ENCODE measurements at places on chromosomes 4 and X.
A peak's percentile ranks its signal among the peaks of the same experiment; 100 is the strongest.

DNA sequence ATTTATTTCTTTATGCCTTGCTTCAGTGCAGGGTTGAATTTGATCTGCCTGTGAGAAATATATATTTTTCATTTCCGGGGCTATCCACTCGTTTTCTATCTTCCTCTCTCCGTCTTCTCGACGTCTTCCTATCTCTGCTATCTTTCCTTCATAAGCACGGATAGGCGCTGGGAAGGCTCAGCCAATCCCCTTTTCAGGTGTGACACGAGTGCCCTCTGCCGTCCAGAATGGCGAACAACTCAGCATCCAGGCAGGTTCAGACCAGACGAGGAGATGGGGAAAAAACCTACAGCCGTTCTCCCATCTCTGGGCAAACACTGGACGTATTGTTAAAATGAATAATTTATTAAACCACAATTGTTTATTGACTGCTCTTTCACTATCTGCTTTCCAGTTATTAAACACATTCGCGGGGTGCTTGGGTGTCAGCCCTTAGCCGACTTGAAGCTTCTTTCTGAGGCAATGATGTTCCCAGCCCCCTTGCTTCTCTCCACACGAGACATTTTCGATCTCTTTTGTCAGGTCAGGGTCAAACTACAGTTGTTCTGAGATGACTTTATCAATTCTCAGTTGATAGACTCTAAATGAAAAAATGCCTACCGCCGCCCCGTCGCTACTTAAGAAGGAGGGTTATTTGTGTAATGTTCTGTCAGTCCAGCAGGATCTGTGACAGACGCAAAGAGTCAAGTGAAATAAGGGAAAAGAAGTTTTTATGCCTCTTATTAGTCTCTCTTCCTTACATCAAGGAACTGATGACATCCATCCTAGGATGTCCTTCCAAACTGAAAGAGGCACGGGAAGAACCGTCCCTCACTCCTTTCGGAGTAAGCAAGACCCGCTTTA, 96.3 kb upstream of the NOCT start:
- DNase-seq, result peak; percentile 31

GRCh38 chr4:80362578-80363181, 27.1 kb downstream of the CFAP299 start:
- no peak for DNase-seq

DNA sequence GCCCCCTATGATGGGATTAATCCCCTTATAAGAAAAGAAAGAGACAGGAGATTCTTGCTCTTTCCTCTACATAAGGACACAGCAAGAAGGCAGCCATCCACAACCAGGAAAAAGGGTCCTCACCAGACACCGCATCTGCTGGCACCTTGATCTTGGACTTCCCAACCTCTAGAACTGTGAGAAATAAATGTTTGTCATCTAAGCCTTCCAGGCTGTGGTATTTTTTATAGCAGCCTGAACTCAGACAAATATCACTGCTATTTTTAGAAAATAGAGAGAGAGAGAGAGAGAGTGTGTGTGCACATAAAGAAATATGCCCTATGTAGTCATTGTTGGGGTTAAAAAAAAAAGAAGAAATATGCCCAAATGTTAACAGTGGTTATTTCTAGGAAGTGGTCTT, 104.2 kb downstream of the PAPSS1 start:
- DNase-seq, result no peak

DNA sequence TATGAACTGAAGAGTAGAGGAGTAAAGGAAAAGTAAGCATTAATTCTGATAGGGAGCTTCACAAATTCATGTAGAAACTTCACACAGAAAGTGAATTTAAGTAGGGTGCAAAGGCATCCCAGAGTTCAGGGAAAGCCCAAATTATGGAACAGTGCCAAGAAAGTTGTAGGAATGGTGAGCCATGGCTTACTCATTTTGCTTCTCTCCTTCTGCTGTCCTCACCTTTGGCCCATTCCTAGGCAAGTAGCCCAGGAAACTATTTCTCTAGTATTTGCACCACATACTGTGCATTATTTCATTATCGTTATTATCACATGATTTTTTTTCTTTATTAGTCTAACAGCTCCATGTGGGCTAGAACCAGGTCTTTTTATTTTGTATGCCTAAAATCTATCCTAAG, 34.9 kb upstream of the IL1RAPL1 start:
- no peak for DNase-seq

- peak; percentile 53 for DNase-seq
Measured at GRCh38 chr4:57110640-57111511, 691 bp upstream of the IGFBP7 start.

- DNase-seq, result no peak
Measured at GRCh38 chrX:132648895-132649294, 160.1 kb upstream of the MBNL3 start.

DNA sequence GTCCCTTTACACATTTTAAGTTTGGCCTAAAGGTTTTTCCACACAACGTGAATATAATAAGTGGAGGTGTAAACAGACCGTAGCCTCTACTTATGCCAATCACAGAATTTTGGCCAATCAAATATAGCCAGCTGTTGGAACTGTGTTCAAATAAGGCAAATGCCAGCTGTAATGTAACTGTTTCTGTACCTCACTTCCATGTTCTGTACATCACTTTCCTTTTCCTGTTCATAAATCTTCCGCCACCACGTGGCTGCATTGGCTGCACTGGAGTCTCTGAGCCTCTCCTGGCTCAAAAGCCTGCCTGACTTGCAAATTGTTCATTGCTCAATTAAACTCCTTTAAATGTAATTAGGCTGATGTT, 105.1 kb upstream of the SMIM31 start:
- no peak for DNase-seq

DNA sequence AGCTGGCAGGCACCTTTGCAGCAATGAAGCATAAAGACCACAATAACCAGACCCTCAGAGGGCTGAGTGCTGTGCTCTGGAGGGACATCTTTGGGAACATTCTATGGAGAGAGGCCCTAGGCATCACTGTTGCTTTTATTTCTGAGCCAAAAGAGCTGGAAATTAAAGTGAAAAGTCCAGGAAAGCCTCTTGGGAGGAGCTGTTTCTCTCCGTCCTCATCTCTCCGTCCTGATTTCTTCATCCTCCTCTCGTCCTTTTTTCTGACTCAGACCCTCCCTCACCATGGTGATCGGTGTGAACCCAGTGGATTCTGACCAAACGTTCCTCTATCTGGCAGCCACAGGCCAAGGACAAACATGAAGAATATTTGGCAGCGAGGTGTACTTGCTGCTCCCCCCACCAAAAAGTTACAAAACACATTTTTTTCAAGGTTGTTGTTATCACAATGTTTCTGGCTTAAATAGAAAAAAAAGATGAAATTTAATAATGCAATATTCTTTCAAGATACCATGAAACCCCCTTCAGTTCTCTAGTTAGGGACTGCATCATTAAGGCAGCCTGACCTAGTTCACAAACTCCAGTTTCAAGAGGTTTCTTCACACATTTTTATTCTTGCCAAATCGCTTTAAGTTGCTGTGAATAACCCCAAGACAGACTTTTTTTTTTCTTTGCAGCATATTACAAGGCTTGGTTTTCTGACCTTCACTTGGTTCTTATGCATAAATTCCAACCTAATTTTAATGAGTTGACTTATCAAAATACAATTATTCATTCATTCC, 80.2 kb downstream of the SCD5 start:
- DNase-seq, result peak; percentile 49

DNA sequence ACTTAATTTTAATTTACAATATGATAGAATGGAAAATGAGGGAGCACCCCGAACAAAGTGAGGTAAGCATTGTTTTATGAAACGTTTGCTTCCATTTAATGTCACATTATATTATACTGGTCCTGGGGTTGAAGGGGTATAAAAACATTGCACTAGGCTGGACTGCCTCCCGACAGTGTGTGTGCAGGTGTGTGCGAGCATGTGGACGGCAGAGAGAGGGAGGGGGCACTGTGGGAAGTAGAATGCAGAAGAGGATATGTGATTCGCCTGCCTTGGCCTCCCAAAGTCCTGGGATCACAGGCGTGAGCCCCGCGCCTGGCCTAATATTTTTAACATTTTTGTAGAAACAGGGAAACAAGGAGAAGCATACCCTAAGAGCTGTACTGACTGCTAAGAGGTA, 36.0 kb downstream of the IRF2 start:
- no peak for DNase-seq

- DNase-seq, result no peak
Measured at GRCh38 chr4:125620066-125620860, 305.5 kb downstream of the FAT4 start.

DNA sequence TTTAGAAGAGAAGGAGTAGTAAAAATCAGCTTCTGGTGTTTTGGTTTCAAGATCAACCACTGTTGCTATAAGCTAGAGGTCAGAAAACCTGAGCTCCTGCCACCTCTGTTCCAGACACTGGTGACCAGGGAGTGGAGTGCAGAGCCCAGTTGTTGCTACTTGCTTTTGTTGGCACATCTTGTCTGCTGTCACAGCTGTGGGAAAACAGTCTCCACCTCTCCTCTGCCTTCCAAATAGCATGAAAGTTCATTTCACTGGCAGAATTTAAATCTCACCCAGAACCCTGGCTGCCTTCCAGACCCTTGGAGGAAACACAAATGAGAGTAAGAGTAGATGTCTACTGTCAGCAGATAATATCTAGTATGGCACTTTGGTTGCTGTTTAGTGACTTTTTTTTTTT, 297.5 kb upstream of the KLF3 start:
- DNase-seq, result peak; percentile 31

DNA sequence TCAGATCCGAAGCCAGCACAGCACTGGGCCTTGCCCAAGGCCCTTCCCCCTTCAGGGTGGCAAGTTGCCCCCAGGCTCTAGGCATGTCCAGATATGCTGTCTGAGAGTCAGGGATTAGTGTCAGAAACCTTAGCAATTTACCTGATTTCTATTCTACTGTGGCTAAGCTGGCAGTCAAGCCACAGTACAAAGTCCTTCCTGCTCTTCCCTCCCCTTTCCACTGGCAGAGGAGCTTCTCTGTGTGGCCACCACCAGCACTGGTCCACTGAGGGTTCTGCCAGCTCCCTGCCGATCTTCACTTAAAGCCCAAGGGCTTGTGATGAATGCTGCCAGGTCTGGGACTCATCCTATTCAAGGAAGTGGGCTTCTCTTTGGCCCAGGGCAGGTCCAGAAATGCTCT, 324.5 kb upstream of the RPS6KA3 start:
- DNase-seq, result no peak

DNA sequence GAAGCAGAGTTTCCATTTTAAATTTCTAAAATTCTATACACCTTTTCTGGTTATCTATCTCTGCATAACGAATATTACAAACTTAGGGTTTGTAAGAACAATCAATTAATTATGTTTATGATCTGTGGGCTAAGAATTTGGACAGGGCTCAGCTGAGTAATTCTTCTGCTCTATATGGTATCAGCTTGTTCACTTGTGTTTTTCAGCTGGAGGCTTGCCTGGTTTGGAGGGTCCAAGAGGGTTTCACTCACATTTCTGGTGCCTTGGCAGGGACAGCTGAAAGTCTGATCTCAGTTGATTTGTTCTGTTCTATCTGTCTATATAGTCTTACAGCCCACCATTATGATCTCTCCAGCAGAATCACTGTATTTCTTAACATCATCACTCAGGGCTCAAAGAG, 57.8 kb upstream of the ADGRA3 start:
- no peak for DNase-seq

DNA sequence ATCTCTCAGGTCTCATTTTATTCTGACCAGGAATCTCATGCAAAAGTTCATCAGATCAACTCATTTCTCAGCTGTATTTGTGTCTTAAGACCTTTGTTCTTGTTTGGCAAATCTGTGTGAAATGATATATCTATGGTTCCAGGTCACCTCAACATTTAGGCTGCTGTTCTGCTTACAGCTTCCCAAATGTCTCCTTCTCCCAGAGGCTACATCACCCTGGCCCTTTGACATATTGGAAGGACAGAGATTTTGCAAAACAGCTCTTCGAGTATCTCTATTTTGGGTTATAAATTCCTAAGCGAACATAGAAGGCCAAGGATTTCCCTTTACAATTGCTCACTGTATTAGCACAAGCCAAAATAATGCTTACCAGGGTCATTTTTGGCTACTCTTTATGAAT, 57.5 kb upstream of the GIMD1 start:
- DNase-seq, result no peak

DNA sequence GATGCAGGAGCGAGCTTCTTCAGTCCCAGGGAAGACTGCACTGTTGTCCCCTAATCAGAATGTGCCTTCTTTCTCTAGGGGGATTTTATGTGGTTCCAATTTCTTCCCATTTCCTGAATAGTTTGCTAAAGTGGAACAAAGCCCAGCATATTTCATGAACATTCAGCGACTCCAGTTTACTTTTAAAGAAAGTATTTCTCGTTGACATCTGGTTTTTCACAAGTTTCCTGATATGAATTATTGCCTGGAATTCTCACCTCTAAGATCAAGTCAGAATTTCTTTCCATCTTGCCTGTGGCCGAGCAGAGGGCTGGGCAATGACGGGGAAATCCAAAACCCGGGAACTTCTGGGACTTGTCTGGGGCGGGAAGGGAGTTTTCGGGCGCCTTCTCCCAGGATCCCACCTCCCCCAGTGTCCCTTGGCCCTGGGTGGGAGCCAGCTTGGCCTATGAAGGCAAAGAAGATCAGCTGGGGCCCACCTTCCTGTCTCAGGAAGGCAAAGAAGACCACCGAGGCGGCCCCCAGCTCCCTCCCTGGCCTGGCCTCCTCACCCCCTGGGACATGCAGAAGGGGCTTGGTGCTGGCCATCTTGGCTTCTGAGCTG, 15.4 kb downstream of the SORCS2 start:
- no peak for DNase-seq

GRCh38 chr4:6235901-6236640, 33.6 kb upstream of the WFS1 start:
- no peak for DNase-seq

DNA sequence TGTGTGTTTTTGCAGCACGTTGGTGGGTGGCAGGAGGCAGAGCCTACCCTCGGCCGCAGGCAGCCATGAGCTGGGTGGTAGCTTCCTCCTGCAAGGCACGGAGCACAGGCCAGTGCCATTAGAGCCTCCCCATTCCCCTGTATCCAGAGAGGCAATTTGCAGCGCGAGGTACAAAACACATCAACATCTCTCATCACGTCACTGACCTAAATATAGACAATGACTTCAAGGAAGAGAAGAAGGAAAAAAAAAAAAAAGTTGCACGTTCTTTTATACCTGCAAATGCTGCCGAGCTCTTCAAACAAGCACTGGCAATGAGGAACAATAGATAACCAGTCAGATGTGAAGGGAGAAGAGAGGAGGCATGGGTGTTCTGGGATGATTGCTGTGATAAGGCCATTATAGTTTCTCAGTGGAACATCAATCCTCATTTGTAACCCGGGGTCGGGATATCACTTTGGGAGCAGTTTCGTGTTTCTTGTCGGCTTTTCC, 159.9 kb downstream of the MGST2 start:
- no peak for DNase-seq
